Endodermal cell (in vitro differentiated cells): ENCODE measurements at places on chromosomes 2 and 18.

DNA sequence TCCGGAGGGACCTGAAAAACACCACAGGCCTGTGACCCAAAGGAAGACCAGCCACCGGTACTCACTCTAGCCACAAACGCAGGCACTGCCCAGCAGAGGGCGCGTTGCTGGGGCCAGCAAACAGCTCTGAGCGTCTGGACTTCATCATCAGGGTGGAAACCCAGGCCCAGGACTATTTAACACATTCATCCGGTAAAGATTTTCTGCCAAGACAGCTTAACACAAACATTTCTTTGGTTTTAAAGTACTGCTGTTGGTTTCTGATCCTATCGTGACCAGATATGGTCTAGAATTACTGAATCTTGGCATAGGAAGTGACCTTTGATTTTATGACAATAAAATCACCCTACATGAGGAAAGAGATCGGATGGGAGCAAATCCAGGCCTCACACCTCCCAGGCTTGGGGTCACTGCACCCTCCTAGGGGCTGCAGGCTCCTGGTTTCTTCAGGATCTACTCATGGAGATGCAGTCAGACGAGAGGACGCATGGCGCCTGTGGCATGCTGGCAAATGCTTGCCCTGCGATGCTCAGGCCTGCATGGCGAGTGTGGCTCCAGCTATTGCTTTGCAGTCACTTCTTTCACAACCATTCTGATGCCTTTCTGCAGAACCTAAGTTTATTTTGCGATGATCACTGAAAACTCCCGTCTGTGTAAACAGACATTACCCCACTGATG lies 130.4 kb downstream of the COL4A4 start:
- peak; percentile 95 for DNase-seq

DNA sequence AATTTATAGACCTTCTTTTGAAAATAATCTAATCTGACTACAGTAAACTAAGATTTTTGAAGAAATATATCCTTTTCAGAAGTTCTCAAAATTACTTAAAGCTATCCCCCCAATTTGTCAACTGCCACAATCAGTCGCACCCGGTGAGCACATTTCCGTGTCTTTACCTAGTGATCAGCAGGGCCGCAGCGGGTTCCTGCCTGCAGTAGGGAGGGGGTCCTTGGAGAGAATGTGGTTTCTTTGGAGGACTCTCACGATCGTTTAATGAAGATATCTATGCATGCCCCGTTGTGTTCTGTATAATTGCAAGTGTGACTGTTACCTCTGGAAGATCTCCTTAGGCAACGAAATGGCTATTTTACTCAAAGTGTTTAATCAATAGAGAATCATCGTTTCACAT lies 251.9 kb upstream of the RAB12 start:
- peak; percentile 67 for DNase-seq

GRCh38 chr18:58527285-58527951 lies 101.5 kb downstream of the ALPK2 start:
- DNase-seq: no peak

DNA sequence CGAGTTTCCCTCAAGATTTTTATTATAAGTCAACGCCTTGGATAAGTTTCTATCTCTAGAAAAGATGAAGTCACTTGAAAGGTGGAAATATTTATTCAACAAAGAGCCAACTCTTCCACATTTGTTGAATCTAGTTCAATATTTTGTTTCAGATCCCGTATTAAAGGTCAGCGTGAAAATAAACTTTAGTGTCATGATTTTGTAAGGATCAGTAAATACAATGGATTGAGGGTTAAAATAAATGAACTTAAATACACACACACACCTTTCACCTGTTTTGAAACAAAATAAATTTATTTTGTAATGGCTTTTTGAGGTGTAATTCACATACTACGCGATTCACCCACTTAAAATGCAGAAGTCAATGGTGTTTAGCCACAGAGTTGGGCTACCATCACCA lies 16.0 kb upstream of the NPPC start:
- DNase-seq: no peak

DNA sequence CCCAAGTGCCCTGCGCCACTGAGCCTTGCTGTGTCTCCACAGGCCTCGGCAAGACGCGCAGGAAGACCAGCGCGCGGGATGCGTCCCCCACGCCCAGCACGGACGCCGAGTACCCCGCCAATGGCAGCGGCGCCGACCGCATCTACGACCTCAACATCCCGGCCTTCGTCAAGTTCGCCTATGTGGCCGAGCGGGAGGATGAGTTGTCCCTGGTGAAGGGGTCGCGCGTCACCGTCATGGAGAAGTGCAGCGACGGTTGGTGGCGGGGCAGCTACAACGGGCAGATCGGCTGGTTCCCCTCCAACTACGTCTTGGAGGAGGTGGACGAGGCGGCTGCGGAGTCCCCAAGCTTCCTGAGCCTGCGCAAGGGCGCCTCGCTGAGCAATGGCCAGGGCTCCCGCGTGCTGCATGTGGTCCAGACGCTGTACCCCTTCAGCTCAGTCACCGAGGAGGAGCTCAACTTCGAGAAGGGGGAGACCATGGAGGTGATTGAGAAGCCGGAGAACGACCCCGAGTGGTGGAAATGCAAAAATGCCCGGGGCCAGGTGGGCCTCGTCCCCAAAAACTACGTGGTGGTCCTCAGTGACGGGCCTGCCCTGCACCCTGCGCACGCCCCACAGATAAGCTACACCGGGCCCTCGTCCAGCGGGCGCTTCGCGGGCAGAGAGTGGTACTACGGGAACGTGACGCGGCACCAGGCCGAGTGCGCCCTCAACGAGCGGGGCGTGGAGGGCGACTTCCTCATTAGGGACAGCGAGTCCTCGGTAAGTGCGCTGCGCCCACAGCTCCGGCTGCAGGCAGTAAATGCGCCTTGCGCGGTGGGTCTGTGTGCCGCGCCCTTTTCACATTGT lies 136.8 kb downstream of the NCK2 start:
- peak; percentile 41 for DNase-seq

DNA sequence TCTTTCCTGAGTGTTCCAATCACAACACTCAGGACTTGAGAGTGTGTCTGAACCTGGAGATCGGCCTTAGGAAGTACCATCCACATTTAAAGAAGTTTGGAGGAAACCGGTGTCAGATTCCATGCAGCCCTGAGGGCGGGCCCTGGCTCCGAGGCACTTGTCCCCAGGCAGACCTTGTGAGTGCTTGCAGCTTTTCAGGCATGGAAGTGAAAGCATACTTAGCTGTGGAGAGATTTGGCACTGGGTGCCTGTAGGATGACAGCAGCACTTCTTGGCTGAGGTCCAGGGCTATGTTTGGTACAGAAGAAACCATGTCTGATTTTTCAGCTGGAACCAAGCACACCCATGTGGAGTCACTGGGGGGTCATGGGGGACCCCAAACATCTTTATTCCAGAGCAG lies 230.8 kb downstream of the SEPTIN10 start:
- DNase-seq: peak; percentile 62

DNA sequence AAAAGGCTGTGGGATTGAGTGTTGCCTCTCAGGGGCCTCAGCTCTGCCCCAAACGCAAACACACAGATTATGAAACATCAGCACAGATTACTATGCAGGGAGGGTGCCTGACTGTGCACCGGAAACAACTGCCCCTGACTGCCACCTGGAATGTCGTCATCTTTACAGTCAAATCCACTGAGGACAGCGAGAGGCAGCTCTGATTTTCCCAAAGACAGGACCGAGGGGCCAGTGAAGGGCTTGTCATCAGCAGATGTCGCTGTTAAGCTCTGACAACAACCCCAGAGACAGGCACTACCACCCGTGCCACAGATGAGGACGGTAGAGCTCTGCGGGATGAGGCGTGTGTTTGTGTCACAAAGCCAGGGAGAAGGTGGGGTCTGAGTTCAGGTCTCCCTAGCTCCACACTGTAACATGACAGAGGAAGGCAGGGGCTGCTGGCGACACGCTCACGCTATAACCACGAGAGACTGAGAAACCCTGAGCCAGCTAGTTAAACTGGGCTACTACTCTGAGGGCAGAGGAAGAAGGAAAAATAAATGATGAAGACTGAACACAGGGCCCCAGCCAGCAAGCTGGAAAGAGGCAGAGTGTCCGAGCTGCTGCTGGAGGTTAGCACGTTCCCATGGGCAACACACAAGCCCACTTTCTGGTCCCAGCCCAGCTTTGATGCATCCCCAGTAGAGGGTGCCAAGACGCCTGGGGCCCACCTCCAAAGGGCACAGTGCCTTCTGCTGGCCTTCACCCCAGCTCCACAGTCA lies 47.0 kb downstream of the PARD6G start:
- peak; percentile 77 for DNase-seq

DNA sequence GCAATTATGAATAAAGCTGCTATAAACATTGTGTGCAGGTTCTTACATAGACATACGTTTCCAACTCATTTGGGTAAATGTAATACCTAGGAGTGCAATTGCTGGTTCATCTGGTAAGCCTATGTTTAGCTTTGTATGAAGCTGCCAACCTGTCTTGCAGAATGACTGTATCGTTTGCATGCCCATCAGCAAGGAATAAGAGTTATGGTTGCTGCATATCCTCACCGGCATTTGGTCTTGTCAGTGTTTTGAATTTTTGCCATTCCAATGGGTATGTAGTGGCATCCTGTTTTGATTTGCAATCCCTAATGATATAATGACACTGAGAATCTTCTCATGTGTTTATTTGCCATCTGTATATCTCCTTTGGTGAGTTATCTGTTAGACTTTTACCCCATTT lies 20.7 kb downstream of the CCDC150 start:
- no peak for DNase-seq

- DNase-seq: no peak
These were observed 18.8 kb downstream of the ZEB2 start for GRCh38 chr2:144501118-144501517.

- DNase-seq: no peak
These were observed 21.9 kb downstream of the CD28 start for GRCh38 chr2:203728321-203728720.

DNA sequence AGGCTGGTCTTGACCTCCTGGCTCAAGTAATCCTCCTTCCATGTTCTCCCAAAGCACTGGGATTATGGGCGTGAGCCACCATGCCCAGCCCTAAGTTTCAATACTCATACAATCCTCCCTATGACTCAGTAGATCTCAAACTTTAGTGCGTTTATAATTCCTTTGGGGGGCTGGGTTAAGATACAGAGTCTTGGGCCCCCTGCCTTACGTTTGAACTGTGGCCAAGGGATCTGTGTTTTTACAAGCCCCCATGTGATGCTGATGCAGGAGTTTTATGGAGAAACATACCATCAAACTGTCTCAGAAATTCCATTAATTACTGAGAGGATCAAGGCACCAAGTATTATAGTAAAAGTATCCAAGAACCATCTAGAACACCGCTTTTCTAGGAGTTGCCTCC lies 38.2 kb upstream of the FAM136A start:
- DNase-seq: no peak

GRCh38 chr2:163441603-163442002 lies 294.2 kb downstream of the FIGN start:
- no peak for DNase-seq

GRCh38 chr2:208228476-208228875 lies 26.4 kb downstream of the IDH1 start:
- DNase-seq: no peak

GRCh38 chr2:74910245-74910644 lies 48.2 kb upstream of the POLE4 start:
- no peak for DNase-seq

- DNase-seq: no peak
These were observed 481.8 kb downstream of the DLGAP1 start for GRCh38 chr18:3973191-3973850.

GRCh38 chr2:200171731-200172482 lies 134.6 kb upstream of the SPATS2L start:
- DNase-seq: no peak

DNA sequence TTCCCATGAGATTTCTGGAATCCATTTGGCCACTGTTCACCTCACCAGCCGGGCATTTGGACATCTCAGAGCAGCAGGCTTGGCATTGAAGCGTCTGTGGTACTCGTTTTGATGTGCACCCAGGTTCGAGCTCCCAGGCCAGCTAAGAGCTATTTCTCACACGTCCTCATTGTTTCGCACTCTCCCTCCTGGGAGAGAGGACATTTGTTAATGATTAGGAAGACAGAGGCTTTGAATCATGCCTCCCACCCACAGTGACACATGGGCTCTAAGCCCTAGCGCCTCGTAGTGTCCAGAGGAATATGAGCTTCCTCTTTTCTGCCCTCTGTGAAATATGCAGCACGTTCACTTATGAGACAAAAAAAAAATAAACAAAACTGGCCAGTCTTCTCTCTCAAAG lies 361.8 kb downstream of the RND3 start:
- peak; percentile 51 for DNase-seq

DNA sequence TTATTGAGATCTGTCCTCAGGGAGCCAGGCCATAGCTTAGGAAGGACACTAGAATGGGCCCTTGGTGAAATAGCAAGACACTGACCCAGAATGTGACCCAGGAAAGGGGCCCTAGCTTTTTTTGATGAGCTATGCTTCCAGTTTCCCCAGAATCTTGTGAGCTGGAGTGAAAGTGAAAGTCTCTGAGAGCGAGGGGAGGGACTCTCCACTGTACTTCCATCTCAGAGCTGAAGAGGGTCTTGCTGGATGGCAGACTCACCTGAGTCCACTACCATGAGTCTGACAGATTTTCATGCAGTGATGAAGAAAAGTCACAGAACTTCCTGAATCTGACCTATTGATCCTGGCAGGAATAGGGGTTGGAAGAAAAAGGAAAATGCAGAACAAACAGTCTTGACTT lies 3.1 kb downstream of the ARHGAP25 start:
- no peak for DNase-seq

- DNase-seq: no peak
These were observed 110.7 kb downstream of the COPS8 start for GRCh38 chr2:237196409-237196808.

GRCh38 chr2:127829845-127830246 lies 18.9 kb upstream of the WDR33 start:
- peak; percentile 53 for DNase-seq

DNA sequence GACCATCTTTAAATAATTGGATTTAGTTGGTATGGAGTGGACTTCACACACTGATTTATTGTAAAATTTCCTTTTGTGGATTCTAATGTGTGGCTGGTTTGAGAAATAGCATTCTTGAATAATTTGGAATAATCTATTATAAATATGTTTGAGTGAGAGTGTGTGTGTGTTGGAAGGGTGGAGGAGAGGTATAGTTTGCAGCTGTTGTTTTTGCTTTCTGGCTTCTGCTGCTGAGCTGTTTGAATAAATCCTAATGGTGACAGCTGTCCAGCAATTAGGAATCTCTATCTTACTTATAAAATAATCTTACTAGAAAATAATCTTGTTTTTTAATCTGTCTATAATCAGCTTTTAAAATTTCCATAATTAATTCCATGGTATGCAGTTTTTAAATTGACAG lies 1283.0 kb upstream of the CDH2 start:
- DNase-seq: no peak
